ENCODE measurements at places on chromosomes 11 and 22.
A peak's percentile ranks its signal among the peaks of the same experiment; 100 is the strongest.

GRCh38 chr22:28600546-28601143 is 79.0 kb downstream of the TTC28 start:
- peak; percentile 46 for DNase-seq

DNA sequence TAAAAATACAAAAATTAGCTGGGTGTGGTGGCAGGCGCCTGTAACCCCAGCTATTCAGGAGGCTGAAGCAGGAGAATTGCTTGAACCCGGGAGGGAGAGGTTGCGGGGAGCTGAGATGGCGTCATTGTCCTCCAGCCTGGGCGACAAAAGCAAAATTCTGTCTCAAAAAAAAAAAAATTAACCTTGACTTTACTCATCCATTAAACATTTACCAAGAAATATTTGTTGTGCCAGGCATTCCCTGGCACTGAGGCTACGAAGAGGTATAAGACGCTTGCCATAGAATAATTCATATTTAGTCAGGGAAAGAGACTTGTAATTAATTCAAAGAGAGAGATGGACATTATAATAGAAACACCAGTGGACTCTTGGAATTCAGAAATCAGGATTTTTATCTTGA is 13.2 kb upstream of the PAFAH1B2 start:
- DNase-seq = no peak

DNA sequence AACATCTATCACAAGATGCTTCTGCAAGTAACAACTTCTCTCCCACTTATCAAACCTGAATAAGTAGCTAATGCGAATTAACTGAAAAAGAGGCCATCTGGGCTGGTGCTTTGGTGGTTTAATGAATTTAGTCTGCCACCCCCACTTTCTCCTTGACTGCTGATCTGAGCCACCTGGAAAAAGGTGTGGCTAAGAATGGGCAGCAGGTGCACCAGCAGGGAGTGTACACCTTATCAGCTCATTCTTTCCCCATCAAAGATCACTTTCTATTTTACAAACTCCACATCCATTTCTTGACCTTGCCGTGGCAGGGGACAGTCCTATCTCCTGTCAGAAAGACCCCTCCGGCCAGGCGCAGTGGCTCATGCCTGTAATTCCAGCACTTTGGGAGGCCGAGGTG is 6.5 kb downstream of the RFPL3 start:
- DNase-seq = no peak

DNA sequence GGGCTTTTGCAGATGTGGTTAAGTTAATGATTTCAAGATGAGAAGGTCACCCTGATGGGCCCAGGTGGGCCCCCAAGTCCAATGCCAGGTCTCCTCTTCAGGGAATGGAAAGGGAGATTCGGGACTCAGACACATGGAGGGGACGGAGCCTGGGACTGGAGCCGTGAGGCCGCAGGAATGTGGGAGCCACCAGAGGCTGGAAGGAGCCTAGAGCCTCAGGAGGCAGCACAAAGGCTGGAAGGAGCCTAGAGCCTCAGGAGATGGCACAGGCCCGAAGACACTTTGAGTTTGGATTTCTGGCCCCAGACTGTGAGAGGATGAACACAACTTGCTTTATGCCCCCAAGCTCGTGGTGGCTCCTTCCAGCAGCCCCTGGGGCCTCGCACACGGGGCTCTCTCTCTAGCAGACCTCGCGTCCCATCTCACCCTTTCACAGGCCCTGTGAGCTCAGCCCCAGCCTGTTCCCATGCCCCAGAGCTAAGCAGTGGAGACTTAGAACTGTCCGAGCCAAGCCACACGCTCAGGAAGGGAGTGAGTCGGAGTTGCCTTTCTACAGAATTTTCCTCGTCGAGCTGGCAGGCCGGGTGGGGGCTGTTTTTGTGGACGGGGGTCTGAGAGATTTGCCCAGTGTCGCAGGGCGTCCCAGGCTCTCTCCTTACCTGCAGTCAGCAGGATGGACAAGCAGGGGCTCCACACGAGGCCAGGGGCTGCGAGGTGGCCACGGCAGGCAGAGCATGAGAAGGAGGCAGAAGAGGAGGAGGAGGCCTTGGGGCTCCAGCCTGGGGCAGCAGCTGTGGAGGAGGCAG is 937.6 kb downstream of the BRD1 start:
- no peak for DNase-seq

DNA sequence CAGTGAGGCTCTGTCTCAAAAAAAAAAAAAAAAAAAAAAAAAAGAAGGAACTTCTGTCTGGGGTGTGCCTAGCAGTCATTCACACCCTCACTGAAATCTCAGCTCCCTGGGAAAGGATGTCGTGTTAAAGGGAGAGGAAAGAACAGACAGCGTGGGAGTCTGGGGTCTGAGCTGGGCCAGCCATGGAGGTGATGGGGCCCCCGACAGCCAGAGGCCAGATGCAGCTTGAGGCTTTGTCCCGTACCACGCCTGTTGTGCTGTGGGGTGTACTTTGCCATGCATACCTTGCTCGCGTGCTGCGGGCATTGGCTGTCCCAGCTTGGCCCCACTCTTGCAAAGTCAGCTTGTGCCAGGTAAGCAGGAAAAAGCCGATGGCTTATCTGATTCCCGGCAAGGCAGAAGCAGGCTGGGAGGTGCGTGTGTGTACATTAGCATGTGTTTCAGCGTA is 4.6 kb downstream of the SYT12 start:
- DNase-seq = no peak

DNA sequence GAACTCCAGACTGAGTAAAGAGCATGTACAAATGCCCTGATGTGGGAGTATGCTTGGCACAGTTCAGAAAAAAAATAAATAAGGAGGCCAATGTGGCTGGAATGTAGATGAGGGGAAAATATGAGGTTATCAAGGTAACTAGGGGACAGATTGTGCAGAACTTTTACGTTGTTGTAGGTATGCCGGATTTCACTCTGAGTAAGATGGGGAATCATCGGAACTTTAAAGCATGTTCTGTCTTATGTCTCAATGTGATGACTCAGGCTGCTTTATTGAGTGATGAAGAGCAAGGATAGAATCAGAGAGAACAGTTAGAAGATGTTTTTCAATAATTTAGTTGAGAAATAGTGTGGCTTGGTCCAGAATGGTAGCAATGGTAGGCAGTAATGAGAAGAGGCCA is 130.4 kb downstream of the C11orf87 start:
- DNase-seq = no peak

DNA sequence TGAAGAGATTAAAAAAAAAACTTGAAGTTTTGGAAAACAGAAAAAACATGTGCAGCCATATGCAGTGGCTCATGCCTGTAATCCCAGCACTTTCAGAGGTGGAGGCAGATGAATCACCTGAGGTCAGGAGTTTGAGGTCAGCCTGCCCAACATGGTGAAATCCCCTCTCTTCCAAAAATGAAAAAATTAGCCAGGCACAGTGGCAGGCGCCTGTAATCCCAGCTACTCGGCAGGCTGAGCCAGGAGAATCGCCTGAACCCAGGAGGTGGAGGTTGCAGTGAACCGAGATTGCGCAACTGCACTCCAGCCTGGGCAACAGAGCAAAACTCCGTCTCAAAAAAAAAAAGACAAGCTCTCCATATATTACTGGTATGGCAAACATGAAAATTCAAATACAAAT is 7.6 kb downstream of the DLG2 start:
- DNase-seq = no peak

GRCh38 chr11:69956669-69957190 is 121.4 kb upstream of the ANO1 start:
- DNase-seq = no peak

GRCh38 chr11:34483106-34483874 is 30.3 kb downstream of the ELF5 start:
- no peak for DNase-seq

GRCh38 chr11:127037596-127037995 is 37.0 kb upstream of the KIRREL3 start:
- DNase-seq = no peak

DNA sequence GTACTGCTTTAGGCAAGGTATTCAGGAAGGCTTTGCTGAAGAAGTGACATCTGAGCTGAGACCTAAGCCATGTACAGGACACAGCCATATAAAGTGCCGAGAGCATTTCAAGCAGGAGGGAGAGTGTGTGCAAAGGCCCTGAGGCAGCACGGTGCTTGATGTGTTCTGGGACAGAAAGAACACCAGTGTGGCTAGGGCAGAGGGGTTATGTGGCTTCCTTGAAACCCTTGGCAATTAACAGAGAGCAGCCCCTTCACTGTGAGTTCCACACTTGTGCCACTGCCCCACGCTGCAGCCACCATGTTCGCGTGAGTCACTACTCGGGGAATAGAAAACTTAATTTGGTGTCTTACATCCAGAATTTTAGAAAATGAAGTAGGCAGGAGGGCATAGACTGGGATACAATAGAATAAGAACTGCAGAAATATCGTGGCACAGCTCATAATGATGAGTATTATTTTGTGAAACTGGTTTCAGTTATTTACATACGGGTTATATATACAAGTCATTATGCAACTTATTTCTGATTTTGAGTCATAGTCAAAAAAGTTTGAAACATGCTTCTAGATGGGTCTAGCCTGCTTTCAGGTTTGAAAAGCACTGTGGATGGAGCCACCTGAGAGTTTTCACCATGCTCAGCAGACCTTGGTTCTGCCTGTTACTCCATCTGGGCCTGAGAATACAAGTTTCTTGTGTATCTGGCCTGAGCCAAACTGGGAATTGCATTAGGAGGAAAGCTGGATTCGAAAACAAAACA is 11.8 kb downstream of the IL10RA start:
- DNase-seq = no peak

DNA sequence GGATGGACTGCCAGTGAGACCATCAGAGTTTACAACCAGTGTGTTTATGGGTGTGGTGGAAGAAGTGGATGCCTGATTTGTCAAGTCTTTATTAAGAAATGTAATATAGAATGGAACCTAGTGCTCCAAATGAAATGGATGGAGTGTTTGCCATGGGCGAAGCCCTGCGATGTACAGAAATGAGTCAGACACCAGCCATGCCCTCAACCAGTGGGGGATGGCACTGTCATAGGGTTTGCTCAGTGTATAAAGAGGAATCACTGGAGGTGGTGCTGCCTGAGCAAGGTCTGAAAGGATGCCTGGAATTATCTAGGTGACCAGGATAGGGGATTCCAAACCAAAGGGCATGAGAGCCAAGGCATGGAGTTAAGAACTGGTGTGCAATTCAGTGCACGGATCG is 120.9 kb upstream of the MTNR1B start:
- DNase-seq = no peak

GRCh38 chr11:92154611-92155010 is 70.0 kb upstream of the FAT3 start:
- DNase-seq = no peak

GRCh38 chr11:78289552-78290292 is 101.0 kb downstream of the USP35 start:
- no peak for DNase-seq

GRCh38 chr11:67416416-67417335 is 1.2 kb downstream of the CARNS1 start:
- peak; percentile 19 for DNase-seq

GRCh38 chr11:90722552-90723190 is 499.8 kb upstream of the CHORDC1 start:
- no peak for DNase-seq

GRCh38 chr11:47591764-47592163 is 2.4 kb downstream of the C1QTNF4 start:
- DNase-seq = no peak

GRCh38 chr11:131748151-131749050 is 378.0 kb downstream of the NTM start:
- peak; percentile 67 for DNase-seq

DNA sequence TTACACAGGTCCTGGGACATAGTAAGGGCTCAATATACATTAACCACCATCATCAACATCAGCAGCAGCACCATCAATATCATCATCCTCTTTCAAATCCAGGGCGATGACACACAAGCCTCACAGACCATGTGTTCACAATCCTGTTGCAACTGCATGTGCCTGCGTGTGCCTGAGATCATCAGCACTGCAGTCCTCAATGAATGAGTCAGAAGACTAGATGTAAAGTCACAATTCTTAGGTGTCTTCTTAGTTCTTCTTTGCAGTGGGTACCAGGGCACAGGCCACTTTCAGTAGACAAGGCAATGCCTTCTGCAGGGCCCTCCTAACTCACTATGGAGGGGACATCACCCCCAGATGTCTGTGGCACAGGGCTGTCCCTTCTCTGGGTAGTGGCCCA is 111.1 kb downstream of the MYO18B start:
- DNase-seq = no peak

GRCh38 chr11:102994105-102994504 is 38.6 kb upstream of the MMP13 start:
- DNase-seq = no peak

- no peak for DNase-seq
Measured at GRCh38 chr11:58493676-58494075, 14.2 kb downstream of the OR5B21 start.

DNA sequence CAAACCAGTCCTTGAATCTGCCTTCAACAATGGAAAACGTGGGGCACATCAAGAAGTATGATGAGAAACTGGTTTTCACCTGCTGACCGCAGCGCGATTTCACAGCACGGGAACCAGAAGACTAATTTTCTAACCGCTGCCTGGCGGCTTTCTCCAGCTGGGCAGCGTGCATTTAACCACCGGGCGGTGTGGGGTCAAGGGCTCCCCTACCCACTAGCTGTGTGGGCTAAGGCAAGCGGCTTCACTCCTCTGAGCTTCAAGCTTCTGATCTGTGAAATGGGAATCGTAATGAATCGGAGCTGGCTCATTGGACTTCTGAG is 4.2 kb downstream of the SHANK2 start:
- DNase-seq = no peak

DNA sequence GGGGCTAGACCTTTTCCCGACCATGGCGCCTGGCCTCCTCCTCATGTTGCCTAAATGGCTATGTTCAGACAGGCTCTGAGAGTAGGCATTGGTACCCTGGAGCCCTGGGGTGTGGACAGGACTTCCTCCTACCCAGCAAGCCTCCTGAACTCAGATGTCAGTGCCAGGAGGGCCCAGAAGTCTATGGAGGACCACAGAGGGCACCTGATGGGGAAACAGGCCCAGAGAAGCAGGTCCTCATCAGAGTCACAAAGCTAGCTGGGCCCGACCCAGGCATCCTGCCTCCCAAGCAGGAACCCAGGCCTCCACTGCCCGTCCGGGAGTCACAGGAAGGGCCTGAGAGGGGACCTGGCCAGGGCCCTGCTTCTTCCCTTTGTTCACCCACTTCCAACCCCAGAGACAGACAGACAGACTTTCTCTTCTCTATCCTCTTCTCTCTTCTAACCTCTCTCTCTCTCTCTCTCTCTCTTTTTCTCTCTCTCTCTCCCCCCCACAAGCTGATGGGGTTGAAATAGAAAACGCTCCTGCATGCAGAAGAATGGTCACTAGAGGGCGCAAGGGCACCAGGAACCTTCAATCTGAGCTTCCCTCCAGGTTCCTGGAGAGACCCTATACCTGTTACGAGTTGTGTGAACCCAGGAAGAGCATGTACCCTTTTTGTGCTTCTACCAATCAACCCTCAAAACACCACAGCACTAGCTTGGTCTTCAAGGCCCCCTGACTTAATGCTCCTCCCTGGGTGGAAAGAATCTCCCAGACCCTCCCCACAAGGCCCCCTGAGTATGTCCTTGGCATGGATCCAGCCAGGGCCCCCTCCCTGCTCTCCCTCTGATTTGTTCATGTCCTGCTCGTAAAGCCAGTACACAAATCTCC is 27.1 kb downstream of the ARAP1 start:
- DNase-seq = peak; percentile 71

Data from fibroblast of gingiva (primary cell).